ENCODE measurements at places on chromosomes 12 and 14. TPM values are rescaled to one million over a fixed set of nuclear protein-coding genes. Genes with fewer than 3 reads are reported as not detected.

GRCh38 chr14:50677527-50678063 is 9.5 kb upstream of the SAV1 start:
- H3K36me3 ChIP-seq: no peaks in the 10 kb centered on the region
- peaks cover 23% of the 10 kb centered on the region for H3K4me1 ChIP-seq
- DNase-seq: peak; percentile 43
- peak overlapping the region; percentile 77 for H3K27ac ChIP-seq

TMEM233 gene
- total RNA-seq: under 0.01 TPM

TMTC2 gene
- total RNA-seq: 9.0 TPM

DNA sequence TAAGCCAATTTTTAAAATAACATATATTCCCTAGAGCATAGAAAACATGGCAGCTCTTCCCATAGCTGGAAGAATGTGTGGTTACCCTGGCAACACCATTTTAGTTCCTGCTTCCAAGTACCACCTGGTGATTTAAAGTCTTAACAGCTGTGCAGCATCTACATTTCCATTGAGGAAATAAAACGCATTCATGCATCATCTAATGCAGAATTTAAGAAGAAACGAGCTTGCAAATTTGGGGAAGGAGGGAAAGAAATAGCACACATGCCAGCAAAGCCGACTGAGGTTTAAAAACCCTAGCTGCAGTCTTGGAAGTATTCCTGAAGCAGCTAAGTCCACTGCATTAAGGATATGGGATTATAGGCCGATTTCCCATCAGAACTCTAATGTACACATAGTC is 22.8 kb upstream of the SLC38A2 start:
- no peaks in the 10 kb centered on the region for H3K27me3 ChIP-seq
- no peak for DNase-seq

DNA sequence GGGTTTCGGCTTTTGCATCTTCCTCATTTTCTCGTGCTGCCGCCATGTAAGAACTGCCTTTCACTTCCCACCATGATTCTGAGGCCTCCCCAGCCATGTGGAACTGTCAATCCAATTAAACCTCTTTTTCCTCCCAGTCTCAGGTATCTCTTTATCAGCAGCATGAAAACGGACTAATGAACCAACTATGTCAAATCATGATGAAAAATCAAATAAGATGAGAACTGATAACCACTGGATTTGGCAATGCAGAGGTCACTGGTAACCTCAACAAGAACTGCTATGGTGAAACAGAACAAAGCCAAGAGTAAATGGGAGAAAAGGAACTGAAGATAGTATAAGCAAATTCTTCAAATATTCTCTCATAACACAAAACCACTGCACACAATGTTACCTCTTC is 6.0 kb downstream of the EML5 start:
- H3K27me3 ChIP-seq: no peaks in the 10 kb centered on the region
- H3K4me1 ChIP-seq: no peaks in the 10 kb centered on the region
- H3K27ac ChIP-seq: no peak overlapping the region
- H3K4me3 ChIP-seq: no peak overlapping the region
- DNase-seq: no peak
- no peaks in the 10 kb centered on the region for H3K36me3 ChIP-seq

GRCh38 chr14:55192054-55192621 is 753 bp upstream of the DLGAP5 start:
- H3K4me3 ChIP-seq: peak overlapping the region; percentile 73
- H3K27me3 ChIP-seq: no peaks in the 10 kb centered on the region
- H3K36me3 ChIP-seq: no peaks in the 10 kb centered on the region

DNA sequence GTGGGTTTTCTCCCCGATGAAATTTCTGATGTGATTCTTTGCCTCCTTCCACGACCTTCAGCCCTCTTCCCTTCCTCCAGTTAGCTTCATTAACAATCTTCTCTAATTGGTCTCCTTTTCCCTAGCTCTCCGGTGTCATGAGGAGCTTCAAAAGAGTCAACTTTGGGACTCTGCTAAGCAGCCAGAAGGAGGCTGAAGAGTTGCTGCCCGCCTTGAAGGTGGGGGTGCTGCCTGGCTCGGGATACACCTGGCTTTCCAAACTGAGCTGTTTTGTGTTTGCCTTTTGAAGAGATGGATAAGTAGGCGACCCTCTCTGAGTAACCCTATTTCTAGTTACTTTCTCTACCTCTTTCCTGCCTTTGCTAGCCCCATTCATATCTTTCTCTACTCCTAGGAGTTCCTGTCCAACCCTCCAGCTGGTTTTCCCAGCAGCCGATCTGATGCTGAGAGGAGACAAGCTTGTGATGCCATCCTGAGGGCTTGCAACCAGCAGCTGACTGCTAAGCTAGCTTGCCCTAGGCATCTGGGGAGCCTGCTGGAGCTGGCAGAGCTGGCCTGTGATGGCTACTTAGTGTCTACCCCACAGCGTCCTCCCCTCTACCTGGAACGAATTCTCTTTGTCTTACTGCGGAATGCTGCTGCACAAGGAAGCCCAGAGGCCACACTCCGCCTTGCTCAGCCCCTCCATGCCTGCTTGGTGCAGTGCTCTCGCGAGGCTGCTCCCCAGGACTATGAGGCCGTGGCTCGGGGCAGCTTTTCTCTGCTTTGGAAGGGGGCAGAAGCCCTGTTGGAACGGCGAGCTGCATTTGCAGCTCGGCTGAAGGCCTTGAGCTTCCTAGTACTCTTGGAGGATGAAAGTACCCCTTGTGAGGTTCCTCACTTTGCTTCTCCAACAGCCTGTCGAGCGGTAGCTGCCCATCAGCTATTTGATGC is 797 bp downstream of the ESPL1 start:
- H3K36me3 ChIP-seq: peaks cover 2% of the 10 kb centered on the region
- peak overlapping the region; percentile 85 for H3K27ac ChIP-seq

PRH2 gene
- total RNA-seq: not detected

CLEC1B gene
- total RNA-seq: not detected

DNA sequence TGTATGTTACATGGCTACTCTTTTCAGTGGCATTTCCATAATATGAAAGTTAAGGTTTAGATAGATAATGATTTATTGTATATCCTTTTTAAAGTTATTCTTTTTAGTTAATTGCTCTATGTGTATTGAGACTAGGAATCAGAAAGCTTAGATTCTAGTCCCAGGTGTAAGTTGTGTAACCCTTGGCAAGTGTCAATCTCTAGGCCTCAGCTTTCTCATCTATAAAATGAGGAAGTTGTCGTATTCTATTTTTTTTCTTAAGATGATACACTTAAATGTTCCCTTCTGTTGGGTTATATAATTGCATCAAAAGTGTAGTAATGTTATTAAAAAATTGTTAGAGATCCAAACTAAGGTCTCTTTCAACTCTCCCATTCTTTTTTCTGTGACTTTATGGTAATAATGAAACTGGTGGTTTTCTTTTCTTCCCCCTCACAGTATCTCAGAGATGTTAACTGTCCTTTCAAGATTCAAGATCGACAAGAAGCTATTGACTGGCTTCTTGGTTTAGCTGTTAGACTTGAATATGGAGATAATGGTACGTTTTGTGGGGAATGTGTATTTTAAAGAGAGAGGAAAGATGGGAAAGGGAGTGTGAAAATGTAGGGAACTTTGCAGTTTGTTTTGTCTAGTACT is 4.1 kb downstream of the RTRAF start:
- H3K27ac ChIP-seq: no peak overlapping the region
- H3K27me3 ChIP-seq: no peaks in the 10 kb centered on the region
- no peak overlapping the region for H3K4me3 ChIP-seq
- peaks cover 3% of the 10 kb centered on the region for H3K4me1 ChIP-seq

GRCh38 chr12:46359667-46360280 is 12.8 kb downstream of the SLC38A2 start:
- no peak overlapping the region for H3K4me3 ChIP-seq
- peak; percentile 20 for DNase-seq
- peaks cover 3% of the 10 kb centered on the region for H3K4me1 ChIP-seq
- peaks cover 18% of the 10 kb centered on the region for H3K36me3 ChIP-seq

- DNase-seq: no peak
- H3K27me3 ChIP-seq: peaks cover 4% of the 10 kb centered on the region
- no peak overlapping the region for H3K27ac ChIP-seq
- H3K36me3 ChIP-seq: no peaks in the 10 kb centered on the region
- no peak overlapping the region for H3K4me3 ChIP-seq
Observed at GRCh38 chr12:114274131-114274530, 131.8 kb downstream of the TBX5 start.

LHX5 gene
- total RNA-seq: not detected

GRCh38 chr14:32047791-32048190 is 29.3 kb upstream of the ARHGAP5 start:
- H3K27ac ChIP-seq: no peak overlapping the region
- no peaks in the 10 kb centered on the region for H3K27me3 ChIP-seq
- peak; percentile 64 for DNase-seq
- H3K4me3 ChIP-seq: no peak overlapping the region
- H3K36me3 ChIP-seq: no peaks in the 10 kb centered on the region

ADAM21 gene
- 0.66 TPM for total RNA-seq

GRCh38 chr12:75322464-75322863 is 7.7 kb downstream of the CAPS2 start:
- H3K36me3 ChIP-seq: no peaks in the 10 kb centered on the region
- no peaks in the 10 kb centered on the region for H3K4me1 ChIP-seq
- peak; percentile 56 for DNase-seq
- H3K27me3 ChIP-seq: no peaks in the 10 kb centered on the region
- H3K27ac ChIP-seq: no peak overlapping the region

MMP19 gene
- total RNA-seq: 7.1 TPM

TPI1 gene
- 906 TPM for total RNA-seq

- H3K36me3 ChIP-seq: no peaks in the 10 kb centered on the region
- H3K4me1 ChIP-seq: no peaks in the 10 kb centered on the region
- H3K27ac ChIP-seq: no peak overlapping the region
Observed at GRCh38 chr12:15050659-15051058, 77.8 kb downstream of the PDE6H start.

DNA sequence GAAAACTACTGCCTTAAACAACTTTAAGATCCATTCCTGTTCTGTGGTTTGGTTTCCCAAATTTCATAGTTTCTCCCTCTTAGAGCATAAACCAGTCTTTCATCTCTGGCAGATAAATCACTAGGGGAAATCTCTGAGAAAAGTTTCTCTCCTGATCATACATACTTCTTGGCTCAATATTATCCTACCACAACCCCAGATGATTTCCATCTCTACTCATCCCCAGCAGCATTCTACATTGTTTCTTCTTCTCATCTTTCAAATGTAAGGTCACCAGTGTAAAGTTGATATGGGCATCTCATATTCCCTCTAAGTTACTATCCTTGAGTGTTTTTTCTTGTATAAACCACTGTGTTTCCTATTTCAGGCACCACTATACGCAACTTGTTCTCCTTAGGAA is 45.9 kb upstream of the PLEKHG7 start:
- no peaks in the 10 kb centered on the region for H3K36me3 ChIP-seq
- no peaks in the 10 kb centered on the region for H3K4me1 ChIP-seq
- H3K27me3 ChIP-seq: no peaks in the 10 kb centered on the region
- no peak overlapping the region for H3K27ac ChIP-seq
- H3K4me3 ChIP-seq: no peak overlapping the region
- DNase-seq: no peak

GRCh38 chr12:6053541-6053940 is 70.9 kb downstream of the VWF start:
- H3K36me3 ChIP-seq: no peaks in the 10 kb centered on the region
- DNase-seq: peak; percentile 67
- H3K4me3 ChIP-seq: no peak overlapping the region
- no peaks in the 10 kb centered on the region for H3K4me1 ChIP-seq

RHEBL1 gene
- total RNA-seq: 0.33 TPM

- peaks cover 2% of the 10 kb centered on the region for H3K4me1 ChIP-seq
- H3K4me3 ChIP-seq: no peak overlapping the region
- no peaks in the 10 kb centered on the region for H3K27me3 ChIP-seq
- peaks cover 5% of the 10 kb centered on the region for H3K36me3 ChIP-seq
- no peak overlapping the region for H3K27ac ChIP-seq
Observed at GRCh38 chr12:93539821-93540220, 32.7 kb upstream of the SOCS2 start.

DNA sequence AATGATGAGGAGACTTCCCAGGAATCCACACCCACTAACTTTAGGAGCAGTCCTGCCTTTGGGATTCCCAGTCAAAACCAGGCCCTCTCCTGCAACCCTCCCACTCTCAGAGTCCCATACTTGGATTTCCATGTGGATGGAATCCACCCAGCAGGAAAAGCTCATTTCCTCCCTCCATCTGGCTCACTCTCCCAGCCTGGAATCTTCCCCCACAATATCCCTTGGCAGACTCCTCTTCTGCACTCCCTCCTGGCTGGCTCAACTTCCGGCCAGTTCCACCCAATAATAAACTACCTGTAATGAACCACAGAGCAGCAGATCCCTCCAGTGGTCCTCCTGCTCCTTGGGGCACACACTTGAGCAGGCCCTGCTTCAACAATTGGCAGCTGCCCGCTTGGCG is 102.8 kb upstream of the EGLN3 start:
- DNase-seq: peak; percentile 80
- H3K4me1 ChIP-seq: no peaks in the 10 kb centered on the region

DNA sequence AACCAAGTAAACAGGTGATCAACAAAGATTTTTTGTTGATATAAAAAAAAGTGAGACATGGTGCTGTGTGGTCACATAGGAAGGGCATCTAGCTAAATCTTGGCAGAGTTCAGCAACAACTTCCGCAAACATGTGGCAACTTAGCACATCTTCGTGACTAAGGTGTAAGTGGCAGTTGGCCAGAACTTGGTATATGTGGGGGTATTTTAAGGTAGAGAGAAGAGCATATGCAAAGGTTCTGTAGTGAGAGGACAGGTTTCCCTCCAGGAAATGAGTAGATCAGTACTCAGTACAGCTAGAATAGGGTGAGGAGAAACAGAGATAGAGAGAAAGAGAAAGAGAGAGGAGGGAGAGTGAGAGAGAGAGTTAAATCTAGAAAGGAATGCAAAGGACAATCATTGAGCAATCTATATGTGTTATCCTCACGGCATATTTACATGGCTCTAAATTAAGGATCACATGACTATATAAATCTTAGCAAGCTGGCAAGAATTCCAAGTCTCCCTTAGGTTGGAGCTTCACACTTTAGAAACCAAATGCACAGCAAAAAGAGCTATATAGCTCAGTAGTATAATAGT is 227.7 kb upstream of the HMGA2 start:
- H3K27ac ChIP-seq: no peak overlapping the region
- DNase-seq: no peak
- no peak overlapping the region for H3K4me3 ChIP-seq
- H3K36me3 ChIP-seq: no peaks in the 10 kb centered on the region
- no peaks in the 10 kb centered on the region for H3K4me1 ChIP-seq

VEZT gene
- total RNA-seq: 76.6 TPM

DNA sequence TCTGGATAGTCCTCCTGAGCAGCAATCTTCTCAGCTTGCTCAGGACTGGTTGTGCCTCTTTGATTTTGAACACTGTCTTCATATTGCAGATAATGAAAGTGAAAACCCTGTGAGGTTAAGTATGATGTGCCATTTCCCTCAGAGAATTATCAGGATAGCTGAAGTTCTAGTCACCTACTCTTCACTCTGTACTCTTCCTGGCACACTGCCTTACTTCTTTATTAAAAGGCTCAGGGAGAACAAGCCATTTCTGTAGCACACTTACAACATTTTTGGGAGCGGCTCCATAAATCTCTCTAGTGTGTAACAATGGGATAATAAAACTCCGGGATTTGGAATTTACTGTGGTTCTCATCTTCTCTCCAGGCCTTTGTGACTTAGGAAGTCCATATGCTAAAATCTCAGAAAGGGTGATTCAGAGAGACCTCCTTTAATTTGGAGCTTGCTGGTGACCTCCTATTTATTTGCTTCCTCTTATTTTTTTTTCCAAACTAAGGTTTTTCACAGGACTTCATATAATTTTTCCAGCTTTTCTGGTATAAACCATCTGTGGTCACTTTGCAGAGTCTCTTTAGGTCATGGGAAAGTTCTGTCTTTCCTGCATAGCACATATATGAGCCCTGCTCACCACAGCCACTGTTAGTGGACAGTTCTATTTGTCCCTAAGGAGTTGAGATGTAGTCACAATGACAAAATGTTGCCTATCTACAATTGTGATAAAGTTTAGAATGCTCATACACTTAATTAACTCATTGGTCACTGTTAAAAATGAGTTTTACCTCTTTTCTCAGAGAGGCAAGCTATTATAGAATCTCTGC is 53.5 kb upstream of the LDHB start:
- no peaks in the 10 kb centered on the region for H3K36me3 ChIP-seq
- H3K27me3 ChIP-seq: no peaks in the 10 kb centered on the region
- DNase-seq: no peak
- no peak overlapping the region for H3K4me3 ChIP-seq
- H3K4me1 ChIP-seq: no peaks in the 10 kb centered on the region

Measured in fibroblast of lung (primary cell).